Retina (tissue), 1 donor: ENCODE measurements at places on chromosomes 7 and 10.

GRCh38 chr10:22481687-22482539, 136.6 kb downstream of the SPAG6 start:
- DNase-seq: no peak

DNA sequence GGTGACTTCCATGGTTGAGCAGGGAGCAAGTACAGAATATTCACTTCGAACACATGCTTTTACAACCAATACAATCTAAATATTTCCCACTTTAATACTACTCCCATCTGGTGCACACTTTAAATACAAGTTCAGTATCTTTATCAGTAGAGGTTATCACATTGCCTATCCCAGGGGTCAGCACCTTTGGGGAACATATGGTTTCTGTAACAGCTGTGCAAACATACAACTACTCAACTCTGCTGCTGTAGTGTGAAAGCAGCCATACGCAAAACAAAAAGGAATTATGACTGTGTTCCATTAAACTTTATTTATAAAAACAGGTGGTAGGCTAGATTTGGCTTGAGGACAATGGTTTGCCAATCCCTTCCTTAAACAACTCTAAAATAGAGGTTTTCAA, 157.5 kb downstream of the XPNPEP1 start:
- DNase-seq: no peak

DNA sequence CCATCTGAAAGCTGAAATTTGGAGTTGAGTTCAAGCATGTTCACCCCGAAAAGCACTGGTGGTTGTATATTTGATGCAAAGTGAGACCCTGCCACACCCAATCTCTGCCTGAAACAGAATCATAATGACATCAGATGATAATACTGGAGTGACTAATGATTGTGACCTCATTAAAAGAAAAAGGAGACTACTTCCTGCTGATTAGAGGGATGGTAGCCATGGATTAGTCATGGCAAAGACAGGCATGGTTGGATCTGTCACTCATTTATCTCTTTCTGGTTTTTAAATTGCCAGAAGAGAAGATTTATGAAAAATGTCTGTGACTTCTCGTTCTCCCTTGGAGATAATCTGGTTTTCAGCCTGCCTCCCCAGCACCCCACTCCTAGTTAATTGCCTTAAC, 101.2 kb downstream of the BAMBI start:
- DNase-seq: no peak

DNA sequence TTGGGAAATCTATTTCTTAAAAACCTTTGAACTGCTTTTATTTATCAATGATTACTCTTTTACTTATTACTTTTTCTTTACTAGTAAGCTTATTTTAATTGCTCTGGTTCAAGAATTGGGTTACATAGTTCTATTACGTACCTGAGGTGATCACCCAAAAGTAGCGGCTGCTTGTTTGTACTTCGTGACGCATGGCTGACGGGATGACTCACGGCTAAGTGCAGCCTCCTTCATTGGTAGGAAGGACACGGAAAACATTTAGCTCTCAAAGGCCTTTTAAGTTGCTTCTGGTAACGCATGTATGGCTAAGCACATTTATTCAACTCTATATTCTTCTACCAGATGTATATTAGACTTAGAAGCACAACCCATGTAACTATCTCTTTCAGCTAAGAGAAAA, 285.8 kb upstream of the SP4 start:
- no peak for DNase-seq

GRCh38 chr7:17963281-17963680, 23.0 kb upstream of the SNX13 start:
- no peak for DNase-seq

GRCh38 chr7:68067845-68068244, 1071.2 kb downstream of the TYW1 start:
- DNase-seq: no peak

DNA sequence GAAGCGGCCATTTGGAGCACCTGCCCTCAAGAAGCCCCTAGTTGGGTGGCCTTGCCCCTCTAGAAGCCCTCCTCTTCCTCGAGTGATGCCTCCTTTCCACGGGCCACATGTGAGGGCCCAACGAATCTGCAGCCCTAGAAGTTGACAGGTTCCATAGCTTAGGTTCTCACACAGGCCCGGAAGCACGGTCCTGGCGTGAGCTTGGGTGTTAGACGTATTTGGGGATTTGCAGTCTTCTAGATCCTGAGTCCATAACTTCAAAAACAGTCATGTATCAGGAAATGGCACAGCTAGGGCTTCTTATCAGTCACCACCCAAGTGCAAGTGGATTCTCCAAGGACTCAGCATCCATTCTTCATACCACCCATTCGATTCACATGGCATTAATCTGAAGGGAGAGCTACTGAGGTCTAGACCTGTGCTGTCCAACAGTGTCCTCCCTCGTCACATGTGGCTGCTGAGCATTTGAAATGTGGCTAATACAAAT, 477 bp upstream of the FBXW4 start:
- DNase-seq: no peak

DNA sequence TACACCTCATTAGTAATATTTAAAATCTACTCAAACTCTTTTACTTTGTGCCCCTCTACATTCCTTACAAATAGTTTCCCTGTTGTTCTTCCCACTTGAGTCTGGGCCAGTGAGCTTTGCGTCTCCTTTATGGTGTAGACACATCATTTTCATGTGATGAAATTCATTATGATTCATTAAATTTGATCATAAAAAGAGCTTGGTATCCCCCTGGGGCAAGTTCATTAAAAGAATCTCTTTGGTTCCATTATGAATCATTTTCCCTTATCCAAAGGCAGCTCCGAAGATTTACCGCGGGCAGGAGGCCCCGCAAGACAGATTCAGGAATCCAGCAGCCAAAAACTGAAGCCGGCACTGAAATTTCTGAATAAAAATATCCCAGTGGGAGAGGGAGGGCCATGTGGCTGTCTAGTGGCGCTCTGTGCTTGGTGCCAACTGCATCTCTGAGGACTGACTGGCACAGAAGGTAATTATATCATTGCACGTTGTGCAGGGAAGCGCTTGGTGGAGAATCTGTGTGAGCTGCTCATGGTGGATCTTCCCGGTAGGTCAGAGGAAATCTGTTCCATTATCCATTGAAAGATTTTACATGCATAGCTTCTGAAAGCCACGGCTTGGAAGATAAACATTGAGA, 151.4 kb upstream of the PITRM1 start:
- DNase-seq: no peak

DNA sequence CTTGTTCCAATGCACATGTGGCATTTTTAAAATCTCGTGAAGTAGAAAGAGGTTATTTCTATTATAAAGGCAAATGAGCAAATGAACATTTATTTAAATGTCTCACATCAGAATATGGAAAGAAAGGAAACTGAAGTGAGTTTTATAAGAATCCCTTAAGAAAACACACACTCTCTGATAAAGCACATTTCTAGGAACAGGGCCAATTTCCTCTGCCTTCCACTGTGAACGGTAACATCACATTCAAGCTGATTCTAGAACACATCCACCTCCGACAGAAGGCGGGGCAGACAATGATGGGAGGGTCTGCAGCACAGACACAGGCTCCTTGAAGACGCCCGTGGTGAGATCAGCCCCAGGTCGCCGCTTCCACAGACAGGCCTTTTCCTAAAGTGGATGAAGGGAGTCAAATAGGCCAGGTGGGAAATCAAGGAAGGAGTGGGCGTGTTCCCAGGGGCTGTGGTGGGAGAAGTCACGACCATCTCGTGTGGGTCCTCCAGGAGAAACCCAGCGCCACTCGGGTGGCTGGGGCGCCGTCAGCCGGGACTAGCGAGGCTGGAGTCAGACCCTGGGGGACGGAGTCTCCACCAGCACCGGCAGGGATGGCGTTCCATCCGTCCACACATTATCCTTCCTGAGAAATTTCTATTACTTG, 31.1 kb downstream of the PITRM1 start:
- no peak for DNase-seq
